ENCODE measurements at places on chromosomes 6 and 20.

- no peak for DNase-seq
Measured at GRCh38 chr6:66940003-66940402, 1233.0 kb upstream of the EYS start.

DNA sequence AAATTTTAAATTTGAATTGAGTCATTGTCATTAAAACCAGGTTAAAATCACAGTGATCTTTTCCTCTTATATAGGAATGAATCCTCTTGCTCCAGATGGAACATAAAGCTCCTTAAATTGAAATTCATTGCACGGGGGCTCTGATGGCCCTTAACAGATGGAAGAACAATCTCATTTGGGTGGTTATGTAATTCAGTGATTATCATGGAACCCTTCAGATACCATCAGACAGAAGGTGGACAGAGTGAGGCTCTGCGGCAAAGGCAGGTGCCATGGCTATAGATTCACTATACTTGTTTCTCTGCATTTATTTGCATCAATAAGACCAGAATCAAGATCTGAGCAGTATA lies 17.8 kb upstream of the RNF182 start:
- no peak for DNase-seq

GRCh38 chr6:36912030-36912454 lies 26.3 kb downstream of the C6orf89 start:
- no peak for DNase-seq

- DNase-seq, result no peak
Measured at GRCh38 chr6:103895136-103895535, 964.6 kb downstream of the HACE1 start.

GRCh38 chr6:115276881-115277565 lies 783.7 kb downstream of the FRK start:
- no peak for DNase-seq

GRCh38 chr20:10492065-10492464 lies 57.0 kb downstream of the SLX4IP start:
- no peak for DNase-seq

GRCh38 chr6:49548613-49549304 lies 1.7 kb upstream of the C6orf141 start:
- DNase-seq, result no peak

- no peak for DNase-seq
Measured at GRCh38 chr20:973785-974194, 28.3 kb downstream of the RSPO4 start.

Data from stimulated activated CD8-positive, alpha-beta memory T cell treated with anti-CD3 and anti-CD28 coated beads, Interleukin-4, amount 100 ng/mL, for 1 hour (primary cell).